Stimulated activated CD8-positive, alpha-beta memory T cell treated with anti-CD3 and anti-CD28 coated beads, Interleukin-15, amount 100 ng/mL, for 24 hours (primary cell): ENCODE measurements at places on chromosomes 5 and 9.
A peak's percentile ranks its signal among the peaks of the same experiment; 100 is the strongest.

- no peak for DNase-seq
Observed at GRCh38 chr5:10550222-10550995, 13.5 kb upstream of the ANKRD33B start.

- DNase-seq = no peak
Observed at GRCh38 chr5:38494763-38495162, 61.7 kb downstream of the LIFR start.

- DNase-seq = no peak
Observed at GRCh38 chr5:147701468-147701867, 81.1 kb downstream of the JAKMIP2 start.

DNA sequence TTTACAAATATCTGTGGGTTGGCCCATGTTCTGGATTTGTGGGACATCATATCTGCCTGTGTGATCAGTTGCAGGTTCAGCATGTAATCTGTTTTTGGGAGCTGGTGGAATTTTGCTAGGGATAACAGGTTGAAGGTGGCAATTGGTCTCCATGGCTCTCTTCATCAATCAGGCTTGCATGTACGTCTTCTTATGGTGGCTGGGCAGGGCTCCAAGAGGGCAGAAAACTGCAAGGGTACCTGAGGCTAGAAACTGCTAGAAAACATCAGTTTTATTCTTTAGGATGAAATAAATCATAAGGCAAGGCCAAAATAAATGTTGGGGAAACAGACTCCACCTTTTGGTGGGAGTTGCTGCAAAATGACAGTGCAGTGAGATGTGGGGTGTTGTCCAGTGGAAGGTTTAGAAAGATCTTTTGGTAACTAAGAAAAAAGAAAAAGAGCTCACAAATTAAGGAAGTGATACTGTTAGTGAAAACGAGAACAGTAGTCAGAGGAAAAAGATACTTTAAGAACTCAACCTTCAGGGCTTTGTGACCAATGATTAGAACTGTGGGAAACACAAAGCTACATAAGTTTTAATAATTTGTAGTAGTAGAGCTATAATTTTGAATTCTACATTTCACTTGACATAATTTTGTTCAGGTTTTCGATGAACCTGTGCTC, 300.7 kb upstream of the IZUMO3 start:
- no peak for DNase-seq

- DNase-seq = no peak
Observed at GRCh38 chr5:75192804-75193203, 43.9 kb downstream of the ANKRD31 start.

DNA sequence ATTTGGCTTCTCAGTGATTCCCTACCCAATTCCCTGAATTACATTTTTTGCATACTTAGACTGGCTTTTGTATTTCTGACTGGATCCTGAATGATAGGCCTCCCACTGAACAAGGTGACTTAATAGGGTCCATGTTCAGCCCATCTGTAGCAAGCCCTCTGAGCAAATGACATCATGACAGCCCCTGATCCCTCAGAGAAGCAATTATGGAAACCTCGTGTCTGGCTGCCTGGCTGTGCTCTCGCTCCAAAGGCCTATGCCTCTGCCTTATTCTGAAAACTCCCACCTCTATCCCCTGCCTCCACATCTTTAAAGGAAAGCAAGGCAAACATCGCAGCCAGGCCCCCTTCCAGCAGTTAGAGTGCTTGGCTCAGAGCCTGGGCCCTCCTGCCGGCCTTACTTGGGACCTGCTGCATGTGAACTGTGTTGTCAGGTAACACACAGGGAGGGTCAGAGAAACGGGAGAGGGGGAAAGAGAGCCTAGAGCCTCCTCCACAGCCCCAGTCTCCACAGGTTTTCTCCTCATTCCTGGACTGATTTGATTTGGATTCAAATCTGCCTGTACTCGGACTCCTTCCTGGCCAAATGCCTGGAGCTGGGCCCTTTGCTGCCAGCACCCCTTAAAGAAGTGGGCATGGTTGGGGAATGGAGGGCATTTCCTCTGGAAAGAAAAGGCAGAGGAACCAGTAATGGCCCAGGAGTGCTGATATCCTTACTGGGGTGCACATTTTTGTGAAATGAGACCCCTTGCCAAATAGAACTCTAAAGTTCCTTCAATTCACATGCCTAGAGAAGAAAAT, 3.8 kb downstream of the DCANP1 start:
- no peak for DNase-seq

GRCh38 chr9:133709015-133709611, 29.0 kb downstream of the SARDH start:
- DNase-seq = no peak

DNA sequence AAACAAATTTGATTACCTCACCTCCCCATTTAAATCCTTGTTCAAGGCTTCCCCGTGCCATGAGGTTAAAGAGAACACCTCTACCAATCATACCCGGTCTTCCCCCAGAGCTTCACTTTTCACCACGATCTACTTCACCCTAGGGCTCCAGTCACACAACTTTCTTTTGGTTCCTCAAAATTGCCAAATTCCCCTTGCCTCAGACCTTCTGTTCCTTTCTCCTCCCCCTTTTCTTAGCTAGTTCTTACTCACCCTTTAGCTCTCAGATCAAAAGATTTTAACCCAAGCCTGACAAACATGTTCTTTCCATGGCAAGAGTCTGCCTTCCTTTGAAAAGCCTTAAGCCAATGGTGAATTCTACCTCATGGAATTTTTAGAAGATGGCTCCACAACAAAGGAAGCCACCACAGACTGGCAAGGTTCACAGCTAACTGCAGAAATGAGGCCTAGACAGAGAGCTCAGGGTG, 56.7 kb downstream of the MAPKAP1 start:
- DNase-seq = no peak

DNA sequence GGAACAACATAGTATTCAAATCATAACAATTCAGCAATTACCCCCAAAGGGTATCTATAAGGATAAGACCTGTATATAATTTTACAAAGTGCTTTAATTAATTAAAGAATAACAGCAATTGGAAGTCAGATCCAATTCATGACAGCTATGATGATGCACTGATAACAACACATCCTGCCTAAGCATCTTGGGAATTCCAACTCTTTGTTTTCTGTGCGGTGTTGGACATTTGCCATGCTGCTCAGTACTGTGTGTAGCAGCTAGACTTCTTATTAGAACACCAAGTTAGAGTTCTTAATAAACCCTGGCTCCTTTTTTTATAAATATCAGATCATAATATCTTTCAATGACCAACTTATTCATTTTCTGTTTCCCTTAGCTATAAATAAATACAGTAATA, 209.0 kb downstream of the SEC61B start:
- no peak for DNase-seq

DNA sequence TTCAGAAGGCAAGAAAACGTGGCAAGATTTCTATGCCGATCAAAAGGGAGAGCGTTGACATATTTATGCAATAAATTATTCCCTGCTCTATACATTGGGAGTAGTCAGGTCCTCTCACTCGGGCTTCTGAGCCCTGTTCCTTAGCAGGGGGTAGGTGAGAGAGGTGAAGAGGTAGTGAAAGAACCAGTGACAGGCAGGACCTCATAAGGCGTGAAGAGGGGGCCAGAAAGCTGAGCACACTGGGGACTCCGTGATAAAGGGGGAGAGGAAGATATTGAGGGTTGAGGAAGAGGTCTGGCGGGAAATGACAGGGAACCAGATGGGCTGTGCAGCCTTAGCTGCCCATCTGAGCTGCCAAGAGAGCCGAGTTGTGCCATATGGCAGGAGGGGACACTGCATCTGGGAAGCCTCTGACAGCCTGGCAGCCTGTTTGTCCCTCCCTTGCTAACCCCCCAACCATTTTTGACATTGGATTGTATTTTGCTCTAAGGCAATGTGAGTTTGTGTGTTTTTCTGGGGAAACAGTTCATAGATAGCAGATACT, 782 bp upstream of the CDC20B start:
- no peak for DNase-seq

- DNase-seq = no peak
Observed at GRCh38 chr9:113573959-113574352, 110.4 kb downstream of the RGS3 start.

DNA sequence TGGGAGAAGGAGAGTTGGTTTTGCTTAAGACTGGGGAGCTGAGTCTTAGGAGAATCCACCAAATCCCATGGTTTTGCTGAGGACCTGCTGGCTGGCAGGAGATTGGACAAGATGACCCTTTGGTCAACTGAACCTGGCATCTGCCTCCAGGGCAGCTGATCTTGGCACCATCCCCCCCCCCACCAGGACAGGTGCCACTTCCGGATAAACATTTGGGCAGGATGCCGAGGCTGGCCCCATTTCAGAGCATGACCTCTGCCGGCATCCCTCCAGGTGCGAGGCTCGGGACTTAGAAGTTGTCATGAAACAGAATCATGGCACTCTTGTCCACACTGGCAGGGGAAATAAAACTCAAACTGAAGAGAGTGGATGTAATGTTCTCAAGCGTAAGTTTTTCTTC, 165.6 kb downstream of the MACROH2A1 start:
- no peak for DNase-seq

DNA sequence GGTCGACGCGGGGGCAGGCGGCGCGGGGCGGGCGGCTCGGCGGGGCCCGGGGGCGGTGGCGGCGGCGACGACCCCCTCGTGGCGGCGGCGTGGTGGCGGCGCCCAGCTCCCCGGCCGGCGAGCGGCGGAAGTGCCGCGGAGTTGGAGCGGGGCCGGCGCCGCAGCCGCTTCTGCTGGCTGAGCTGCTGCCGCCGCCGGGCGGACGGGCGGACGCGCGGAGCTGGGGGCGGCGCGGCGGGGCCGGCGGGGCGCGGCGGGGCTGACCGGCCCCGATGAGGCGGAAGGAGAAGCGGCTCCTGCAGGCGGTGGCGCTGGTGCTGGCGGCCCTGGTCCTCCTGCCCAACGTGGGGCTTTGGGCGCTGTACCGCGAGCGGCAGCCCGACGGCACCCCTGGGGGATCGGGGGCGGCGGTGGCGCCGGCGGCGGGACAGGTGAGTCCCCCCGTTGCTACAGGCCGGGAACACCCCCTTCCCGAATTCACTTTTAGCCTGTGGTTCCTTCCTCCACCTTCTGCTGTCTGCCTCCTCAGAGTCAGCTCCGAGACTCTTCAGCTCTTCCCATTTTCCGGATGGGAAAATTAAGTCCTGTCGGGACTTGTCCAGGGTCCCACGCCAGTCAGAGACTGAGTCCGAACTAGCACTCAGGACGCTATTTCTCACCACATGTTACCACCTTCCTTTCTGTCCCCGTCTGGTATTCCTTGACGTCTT, at the start of gene GALNT10:
Gene GALNT10 (plus strand): TSS at position 139 of the 710 bp plus-strand sequence. CDS start 134 bp downstream, at position 273.
- peak; percentile 39 for DNase-seq

DNA sequence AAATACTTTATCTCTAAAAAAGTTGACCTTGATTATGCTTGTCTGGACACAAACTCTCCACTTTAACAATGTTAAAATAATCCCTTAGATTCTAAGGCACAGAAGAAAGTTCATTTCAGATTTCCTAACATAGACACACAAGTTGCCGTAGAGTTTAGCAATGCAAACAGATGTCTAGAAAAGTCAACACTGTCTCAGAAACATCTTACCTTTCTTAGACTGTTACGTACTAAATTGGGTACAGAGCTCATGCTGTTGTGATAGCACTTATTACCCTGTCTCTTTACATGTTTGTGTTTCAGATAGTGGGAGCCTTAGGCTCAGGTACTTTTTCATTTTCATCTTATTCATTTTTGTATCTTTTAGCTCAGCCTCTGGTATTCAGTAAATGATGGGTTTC, 52.0 kb downstream of the C5 start:
- no peak for DNase-seq

DNA sequence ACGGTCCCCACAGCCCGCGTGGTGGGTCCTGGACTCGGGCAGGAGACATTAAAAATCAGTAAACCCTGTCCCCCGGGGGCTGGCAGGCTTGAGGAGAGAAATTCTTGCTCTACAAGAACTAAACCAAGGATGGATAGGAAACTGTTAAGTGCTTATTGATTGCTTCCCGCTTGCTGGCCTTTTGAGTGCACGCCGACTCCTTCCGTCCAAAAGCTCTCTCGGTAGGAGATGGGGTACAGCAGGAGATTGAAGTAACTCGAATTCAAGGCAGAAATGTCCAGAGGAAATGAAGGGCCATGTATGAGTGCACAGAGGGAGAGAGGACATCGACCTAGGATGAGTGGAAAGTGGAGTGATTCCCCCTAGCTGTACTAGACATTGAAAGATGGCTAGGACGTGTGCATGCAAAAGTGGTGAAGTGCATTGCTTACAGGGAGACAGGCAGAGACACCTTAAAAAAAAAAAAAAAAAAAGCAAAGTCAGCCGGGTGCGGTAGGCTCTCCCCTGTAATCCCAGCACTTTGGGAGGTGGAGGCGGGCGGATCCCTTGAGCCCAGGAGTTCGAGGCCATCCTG, 923 bp downstream of the RECK start:
- DNase-seq = no peak

GRCh38 chr9:77848404-77848803, 183.2 kb downstream of the GNAQ start:
- no peak for DNase-seq

- DNase-seq = no peak
Observed at GRCh38 chr5:118115791-118116190, 872.6 kb downstream of the DTWD2 start.

- DNase-seq = no peak
Observed at GRCh38 chr9:3730511-3730922, 204.7 kb upstream of the RFX3 start.

DNA sequence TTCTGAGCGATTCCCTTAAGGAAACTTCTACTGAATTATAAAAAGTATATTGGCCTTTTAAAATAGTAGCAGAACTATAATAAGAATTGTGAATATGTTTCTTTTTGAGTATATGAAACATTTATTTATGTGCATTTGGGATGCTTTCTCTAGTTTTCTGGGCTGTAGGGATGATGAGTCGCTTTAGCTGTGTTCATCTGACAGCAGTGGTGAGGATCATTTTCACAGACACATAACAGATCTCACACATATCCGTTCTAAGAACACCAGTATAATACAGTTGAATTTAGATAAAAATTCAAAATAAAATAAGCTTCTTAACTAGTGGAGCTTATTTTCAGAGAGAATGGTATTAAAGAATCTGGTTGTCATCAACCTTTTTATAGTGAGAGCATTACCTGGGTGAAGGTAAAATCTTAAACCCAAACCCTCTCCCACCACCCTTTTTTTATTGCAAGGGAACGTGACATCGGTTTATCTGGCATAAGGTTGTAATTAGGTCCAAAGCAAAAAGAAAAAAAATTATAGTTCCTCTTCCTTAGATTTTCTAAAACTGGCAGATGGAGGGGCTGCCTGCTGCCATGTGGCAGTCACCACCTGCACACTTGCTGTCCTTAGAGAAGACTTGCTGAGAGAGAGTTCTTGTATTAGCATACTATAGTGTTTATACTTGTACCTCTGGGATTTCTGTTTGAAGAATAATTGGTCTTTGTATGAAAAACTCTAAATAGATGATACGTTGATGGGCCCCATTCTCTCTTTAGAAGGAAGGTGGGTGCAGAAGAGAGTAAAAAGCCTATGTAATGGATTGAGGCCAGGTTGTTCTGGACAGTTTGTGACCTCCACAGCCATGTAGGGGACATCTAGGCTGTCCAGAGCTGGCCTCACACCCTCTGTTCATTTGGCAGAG, 86.8 kb downstream of the CAMK4 start:
- no peak for DNase-seq
